Activated naive CD8-positive, alpha-beta T cell treated with anti-CD3 and anti-CD28 coated beads, Interleukin-2, amount 10 ng/mL, durations not matched to agents 7 days and 5 days (primary cell): ENCODE measurements at places on chromosomes 11 and 22. TPM values are rescaled to one million over a fixed set of nuclear protein-coding genes. Genes with fewer than 3 reads are reported as not detected.

Gene CD6
- 285 TPM for total RNA-seq

Gene CKAP5
- 135 TPM for total RNA-seq

Gene MMP1
- total RNA-seq: not detected

Gene UBE2L6
- total RNA-seq: 221 TPM

Gene KIAA1671
- total RNA-seq: 10.5 TPM

Gene RAG2
- total RNA-seq: not detected
